ENCODE measurements at places on chromosomes 4 and X.

GRCh38 chrX:138008281-138008680, 442.4 kb downstream of the ZIC3 start:
- DNase-seq: no peak

DNA sequence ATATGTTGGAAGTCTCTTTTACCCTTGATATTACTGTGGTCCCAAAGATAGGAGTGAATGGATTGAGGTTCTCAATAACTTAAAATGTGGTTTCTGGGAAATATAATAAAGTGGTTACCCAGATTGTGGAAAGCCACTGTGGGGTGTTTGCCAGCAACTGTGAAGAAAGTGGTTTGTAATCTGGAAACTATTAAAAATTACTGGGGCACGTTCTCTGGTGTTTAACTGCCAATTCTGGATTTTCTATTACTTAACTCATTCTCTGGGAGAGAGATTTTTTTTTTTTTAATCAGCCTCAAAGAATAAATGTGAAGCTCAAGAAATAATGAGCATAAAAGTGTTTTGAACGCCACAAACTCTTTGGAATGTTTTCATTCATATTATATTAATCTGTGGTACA, 4.9 kb upstream of the CXCL6 start:
- DNase-seq: no peak

- DNase-seq: no peak
These were observed 223.6 kb downstream of the PALLD start for GRCh38 chr4:168720396-168720900.

DNA sequence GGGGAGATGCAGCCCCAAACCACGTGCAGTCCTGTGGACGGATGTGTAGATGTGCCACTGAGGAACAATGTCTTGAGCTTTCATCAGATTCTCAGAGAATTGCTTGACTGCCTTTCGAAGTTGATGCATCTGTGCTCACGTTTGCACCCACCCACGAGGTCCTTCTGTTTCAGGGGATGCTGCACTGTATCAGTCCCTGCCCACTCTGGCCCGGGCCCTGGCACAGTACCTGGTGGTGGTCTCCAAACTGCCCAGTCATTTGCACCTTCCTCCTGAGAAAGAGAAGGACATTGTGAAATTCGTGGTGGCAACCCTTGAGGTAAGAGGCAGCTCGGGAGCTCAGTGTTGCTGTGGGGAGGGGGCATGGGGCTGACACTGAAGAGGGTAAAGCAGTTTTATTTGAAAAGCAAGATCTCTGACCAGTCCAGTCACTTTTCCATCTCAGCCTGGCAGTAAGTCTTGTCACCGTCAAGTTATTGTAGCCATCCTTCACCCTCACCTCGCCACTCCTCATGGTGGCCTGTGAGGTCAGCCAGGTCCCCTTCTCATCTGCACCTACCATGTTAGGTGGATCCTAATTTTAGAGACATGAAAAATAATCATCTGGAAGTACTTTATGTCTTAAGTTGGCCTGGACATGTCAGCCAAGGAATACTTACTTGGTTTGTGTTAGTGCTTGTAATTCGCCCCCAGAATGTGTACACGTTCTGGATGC, 36.4 kb upstream of the MSANTD1 start:
- no peak for DNase-seq

DNA sequence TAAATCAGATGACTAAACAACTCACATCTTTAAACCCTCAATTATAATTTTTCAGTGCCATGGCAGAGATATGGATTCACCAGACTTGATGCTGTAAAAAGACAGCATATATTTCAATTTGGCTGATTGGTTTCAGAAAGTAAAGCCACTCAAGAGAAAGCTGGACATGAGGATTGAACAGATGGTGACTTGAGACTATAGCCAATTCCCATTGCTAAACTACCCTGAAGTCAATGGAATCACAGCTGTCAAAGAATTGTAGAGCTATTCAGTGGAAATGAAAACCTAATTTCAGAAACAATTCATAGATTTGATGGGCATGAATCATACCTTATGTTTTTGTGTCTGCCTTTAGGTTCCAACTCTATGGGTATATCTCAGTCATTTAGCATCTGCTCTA, 510.6 kb upstream of the BOD1L1 start:
- DNase-seq: no peak

- DNase-seq: no peak
These were observed 213.3 kb downstream of the GBA3 start for GRCh38 chr4:22906045-22906444.

DNA sequence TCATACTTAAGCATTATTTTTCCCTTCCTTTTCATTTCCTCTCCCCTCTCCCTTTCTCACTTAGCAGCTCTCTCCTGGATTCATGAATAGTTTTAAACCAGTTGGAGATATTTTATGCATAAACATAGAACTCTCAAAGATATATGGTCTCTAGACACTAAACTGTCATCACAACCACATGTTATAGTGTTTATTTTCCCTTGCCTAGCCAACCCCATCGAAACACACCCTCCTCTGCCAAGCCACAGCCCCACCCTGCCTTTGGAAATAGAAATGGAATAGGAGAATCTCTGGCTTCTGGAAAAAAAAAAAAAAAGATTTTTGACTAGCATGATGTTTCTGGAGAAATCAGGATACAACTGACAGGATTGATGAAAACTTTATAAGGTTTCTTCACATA, 64.8 kb upstream of the RBPJ start:
- no peak for DNase-seq

DNA sequence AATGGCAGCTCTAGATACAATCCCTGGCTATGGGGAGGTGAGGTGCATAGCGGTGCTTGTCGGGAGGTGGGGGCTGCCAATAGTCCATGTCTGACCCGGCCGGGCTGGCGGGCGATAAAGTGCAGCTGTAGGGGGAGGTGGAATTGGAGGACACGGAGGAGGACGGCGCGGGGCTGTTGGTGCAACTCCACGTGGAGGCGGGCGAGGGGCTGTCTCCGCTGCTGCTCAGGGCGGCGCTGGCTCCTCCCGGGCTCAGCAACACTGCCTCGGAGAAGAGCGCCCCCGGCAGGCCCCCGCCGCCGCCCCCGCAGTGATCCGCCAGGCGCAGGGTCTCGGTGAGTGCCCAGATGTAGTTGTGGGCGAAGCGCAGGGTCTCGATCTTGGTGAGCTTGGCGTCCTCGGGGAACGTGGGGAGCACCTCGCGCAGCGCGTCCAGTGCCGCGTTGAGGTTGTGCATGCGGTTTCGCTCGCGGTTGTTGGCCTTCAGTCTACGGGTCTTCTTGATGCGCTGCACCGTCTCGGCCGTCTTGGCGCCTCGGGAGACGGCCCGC, 1.3 kb downstream of the NEUROG2 start:
- no peak for DNase-seq

GRCh38 chr4:180333162-180333561, 1910.0 kb upstream of the TENM3 start:
- DNase-seq: no peak

DNA sequence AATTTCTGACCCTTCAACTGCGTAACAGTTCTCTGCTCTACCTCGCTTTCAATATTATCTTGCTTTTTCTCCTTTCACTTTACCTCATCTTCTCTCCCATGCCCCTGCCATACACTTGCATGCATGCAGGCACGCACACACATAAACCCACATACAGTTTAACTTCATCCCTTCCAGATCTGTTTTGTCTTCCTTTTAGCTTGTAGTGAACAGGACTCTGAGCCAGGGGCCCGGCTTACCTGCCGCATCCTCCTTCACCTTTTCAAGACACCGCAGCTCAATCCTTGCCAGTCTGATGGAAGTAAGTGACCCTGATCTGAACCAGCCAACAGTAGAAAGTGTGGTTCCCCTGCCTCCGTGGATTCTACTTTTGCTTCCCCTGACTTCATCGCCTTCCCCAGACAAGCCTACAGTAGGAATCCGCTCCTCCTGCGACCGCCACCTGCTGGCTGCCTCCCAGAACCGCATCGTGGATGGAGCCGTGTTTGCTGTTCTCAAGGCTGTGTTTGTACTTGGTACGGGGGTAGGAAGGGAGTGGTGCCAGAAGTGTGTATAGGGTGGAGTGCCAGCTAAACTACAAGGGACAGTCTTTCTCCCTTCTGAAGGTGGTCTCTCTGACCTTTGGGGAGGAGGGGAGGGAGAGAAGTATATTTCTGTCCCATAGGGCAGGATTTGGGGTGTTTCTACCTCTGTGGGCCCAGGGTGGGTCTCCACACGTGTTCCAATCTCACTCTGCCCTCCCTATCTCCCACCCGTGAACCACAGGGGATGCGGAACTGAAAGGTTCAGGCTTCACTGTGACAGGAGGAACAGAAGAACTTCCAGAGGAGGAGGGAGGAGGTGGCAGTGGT, 10.7 kb downstream of the MED12 start:
- peak; percentile 59 for DNase-seq

- no peak for DNase-seq
These were observed 169.4 kb downstream of the MAD2L1 start for GRCh38 chr4:119897260-119897659.

DNA sequence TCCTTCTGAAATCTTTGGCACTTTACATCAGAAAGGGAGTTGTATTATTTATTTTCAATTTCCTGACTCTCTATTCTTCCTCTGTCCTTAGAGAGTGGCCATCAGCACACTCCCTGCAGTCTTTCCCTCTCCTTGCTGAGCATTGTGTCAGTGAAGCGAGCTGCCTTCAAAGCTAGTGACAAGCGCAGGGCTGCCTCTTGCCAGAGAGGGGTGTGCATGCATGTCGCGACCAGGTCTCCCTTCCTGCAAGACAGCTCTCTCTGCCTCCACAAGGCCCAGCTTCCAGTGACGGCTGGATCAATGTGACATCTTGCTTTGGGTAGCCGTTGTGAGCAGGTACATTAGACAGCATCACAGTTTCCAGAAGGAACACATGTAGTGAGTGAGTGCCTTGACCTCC, 810.9 kb upstream of the TENM3 start:
- no peak for DNase-seq

GRCh38 chr4:1026115-1026514, 14.7 kb downstream of the FGFRL1 start:
- DNase-seq: no peak

- DNase-seq: no peak
These were observed 371.5 kb upstream of the SLIT2 start for GRCh38 chr4:19880206-19880605.

DNA sequence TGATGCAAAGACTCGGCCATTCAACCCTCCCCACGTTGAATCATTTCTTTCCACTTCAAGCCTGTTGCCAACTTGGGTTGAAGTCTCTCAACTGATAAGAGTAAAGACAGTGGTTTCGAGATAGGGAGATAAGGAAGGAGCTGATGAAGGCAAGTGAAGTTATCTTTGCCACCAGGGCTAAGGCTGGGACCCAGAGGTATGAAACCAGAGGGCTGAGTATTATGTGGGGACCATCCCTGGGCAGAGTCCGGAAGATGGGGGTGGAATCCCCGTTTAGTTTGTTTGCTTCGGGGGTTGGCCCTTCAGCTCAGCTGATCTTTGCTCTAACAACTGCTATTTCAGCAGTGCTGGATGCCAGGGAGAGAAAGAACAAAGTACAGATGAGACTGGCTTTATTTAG, 2.3 kb upstream of the XPNPEP2 start:
- DNase-seq: no peak

GRCh38 chr4:4269856-4270255, 20.1 kb downstream of the LYAR start:
- DNase-seq: no peak

- no peak for DNase-seq
These were observed 203.5 kb upstream of the RPL34 start for GRCh38 chr4:108416831-108417230.

GRCh38 chr4:67809502-67809901, 55.3 kb upstream of the GNRHR start:
- no peak for DNase-seq

GRCh38 chrX:5876984-5877596, 351.6 kb downstream of the NLGN4X start:
- no peak for DNase-seq

- peak; percentile 78 for DNase-seq
These were observed 1147.1 kb downstream of the STIM2 start for GRCh38 chr4:28007693-28008092.

- DNase-seq: no peak
These were observed 88.5 kb upstream of the TSPAN5 start for GRCh38 chr4:98746936-98747335.

DNA sequence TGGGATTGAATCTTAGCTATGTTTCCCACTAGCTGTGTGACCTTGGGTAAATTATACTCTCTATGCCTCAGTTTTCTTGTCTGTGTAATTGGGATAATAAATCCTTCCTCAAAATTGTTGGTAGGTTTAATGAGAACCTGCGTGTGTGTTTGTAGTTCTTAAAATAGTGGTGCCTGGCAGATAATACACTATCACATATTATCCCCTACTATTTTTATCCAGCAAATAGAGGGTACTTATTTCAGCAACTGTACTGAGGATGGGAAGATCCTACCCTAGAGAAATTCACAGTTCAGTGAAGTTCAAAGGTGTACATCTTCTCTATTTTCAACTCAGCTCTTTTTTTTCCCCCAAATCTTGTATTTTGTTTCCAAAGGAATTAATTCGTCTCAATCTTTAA, 17.2 kb downstream of the ABHD18 start:
- no peak for DNase-seq

GRCh38 chr4:33395731-33396485, 2675.7 kb downstream of the PCDH7 start:
- no peak for DNase-seq

DNA sequence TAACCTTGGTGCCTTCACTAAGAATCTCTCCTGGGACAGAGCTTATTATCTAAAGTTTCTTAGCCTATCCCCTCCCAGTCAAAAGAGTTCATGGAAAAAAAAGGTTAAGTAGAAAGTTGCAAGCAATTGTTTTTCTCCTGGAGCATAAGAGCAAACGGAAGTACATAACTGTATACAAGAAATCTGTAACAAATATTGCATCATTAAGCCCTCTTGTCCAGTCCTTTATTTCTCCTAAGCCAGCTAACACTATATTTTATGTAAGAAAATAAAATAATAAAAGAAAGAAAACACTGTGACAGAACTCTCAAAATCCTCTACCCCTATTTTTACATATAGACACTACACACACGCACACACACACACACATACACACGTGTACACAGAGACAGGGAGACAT, 255.3 kb downstream of the NAF1 start:
- DNase-seq: no peak

DNA sequence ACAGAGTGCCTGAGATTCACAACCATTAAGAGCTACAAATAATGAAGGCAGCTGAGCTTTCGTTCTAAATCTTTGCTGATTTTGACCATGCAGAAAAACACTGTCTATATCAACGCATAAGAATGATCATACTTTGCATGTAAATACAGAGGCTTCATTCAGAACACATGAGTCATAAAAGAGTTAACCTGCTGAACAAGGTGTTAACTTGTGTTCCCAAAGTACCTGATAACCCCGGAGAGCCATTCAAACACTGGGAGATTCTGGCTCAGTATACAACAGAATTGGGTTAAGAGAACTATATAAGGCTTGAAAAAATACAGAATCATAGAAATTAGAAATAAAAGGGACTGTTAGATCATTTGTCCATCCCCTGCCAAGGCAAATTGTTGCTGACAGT, 964.3 kb upstream of the TENM3 start:
- DNase-seq: no peak

GRCh38 chr4:147739239-147739823, 7.4 kb downstream of the ARHGAP10 start:
- no peak for DNase-seq

DNA sequence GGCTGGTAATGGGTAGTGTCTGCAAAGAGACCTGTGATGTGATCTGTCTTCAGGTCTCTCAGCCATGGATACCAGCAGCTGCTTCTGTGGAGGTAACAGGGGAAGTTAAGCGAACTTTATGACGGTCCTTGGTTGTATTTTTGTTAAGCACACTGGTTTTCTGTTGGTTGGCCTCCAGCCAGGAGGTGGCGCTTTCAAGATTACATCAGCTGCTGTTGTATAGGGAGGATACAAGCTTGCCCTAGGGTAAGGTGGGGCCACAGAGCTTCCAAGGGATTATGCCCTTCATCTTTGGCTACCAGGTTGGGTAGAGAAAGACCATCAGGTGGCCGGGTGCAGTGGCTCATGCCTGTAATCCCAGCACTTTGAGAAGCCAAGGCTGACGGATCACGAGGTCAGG, 834.2 kb upstream of the GALNTL6 start:
- no peak for DNase-seq

All from globus pallidus (tissue), 1 donor.